Cerebellum (tissue), 4 donors: ENCODE measurements at places on chromosomes 3 and 15. TPM values are rescaled to one million over a fixed set of nuclear protein-coding genes. Genes with fewer than 3 reads are reported as not detected.

CCDC71 gene
- total RNA-seq, result 14.4 TPM

PCSK6 gene
- 23.0 TPM for total RNA-seq

PLA2G4E gene
- not detected for total RNA-seq

DNA sequence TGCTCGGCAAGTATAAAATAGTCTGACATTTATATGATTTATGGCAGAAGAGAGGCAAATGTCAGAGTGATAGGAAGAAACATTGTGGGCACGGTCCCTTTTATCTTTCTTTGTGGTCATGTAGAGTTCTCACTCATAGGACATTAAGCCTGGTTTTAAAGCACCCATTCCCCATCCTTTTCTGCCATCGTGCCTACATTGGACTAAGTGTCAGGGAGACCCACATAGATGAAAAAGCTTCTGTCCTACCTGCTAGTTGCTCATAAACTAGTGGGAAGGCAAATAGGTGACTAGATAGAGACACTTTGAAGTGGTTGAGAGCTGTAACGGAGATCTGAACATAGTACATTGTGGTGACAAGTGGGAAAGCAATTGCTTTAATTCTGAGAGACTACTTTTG lies 155.7 kb downstream of the B3GALNT1 start:
- DNase-seq, result no peak

DNA sequence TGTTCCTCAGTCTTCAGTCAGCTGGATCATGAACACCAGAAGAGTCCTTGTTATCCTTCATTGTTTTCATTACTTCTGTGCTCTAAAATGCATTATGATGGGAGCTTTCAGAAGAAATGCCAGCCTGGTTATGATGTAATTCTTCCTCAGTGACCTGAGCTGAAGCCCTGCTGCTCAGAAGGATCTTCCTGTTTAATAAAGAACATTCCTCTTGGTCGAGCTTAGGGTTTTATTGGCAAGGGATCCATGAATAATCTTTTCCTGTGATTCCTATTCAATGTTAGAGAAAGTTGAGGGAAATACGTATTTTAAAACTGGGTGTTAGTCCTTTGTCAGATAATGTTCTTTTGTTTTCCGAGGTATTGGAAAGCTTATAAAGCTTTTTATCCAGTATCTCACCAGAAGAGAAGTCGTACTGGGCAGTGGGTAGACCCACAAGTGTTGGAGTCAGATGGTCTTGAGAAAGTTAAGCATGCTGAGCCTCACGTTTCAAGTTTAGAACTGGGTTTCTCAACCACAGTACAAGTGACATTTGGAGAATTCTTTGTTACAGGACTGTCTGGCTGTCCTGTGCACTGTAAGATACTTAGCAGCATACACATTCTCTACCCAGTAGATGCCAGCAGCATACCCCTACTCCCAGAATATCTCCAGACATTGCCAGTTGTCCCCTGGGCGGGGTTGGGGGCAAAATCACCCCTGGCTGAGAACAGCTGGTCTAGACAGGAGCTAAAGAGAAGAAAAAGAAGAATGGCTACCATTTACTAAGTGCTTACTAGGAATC lies 212.3 kb upstream of the BHLHE40 start:
- no peak for DNase-seq
